ENCODE measurements at places on chromosomes 6 and 20. TPM values are rescaled to one million over a fixed set of nuclear protein-coding genes. Genes with fewer than 3 reads are reported as not detected.
A peak's percentile ranks its signal among the peaks of the same experiment; 100 is the strongest.

MUC21 gene
- polyA plus RNA-seq, result not detected

GRCh38 chr6:35140639-35141006, 516 bp downstream of the TCP11 start:
- DNase-seq, result no peak

DNA sequence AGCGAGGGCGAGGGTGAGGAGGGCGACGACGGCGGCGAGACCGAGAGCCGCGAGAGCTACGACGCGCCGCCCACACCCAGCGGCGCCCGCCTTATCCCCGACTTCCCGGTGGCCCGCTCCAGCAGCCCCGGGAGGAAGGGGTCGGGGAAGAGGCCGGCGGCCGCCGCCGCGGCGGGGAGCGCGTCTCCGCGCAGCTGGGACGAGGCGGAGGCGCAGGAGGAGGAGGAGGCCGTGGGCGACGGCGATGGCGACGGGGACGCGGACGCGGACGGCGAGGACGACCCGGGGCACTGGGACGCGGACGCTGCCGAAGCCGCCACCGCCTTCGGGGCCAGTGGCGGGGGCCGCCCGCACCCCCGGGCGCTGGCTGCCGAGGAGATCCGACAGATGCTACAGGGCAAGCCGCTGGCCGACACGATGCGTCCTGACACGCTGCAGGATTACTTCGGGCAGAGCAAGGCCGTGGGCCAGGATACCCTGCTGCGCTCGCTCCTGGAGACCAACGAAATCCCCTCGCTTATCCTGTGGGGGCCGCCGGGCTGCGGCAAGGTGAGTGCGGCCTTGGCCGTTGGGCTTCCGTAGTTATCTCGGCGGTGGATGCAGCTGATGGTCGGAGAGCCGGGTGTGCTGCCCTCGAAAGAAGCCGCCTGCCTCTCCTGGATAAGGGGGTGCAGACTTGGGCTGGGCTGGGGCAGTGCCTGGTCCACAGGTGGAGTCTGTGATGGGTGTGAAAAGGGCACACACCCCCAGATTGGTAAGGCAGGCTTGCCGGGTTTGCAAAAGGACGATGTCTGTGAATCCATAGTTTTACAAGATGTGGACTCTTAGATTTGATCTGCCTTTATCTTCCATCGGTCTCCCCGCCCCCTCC, 938 bp downstream of the WRNIP1 start:
- DNase-seq, result peak; percentile 40

- no peak for DNase-seq
These were observed 1308.0 kb downstream of the EPHA7 start for GRCh38 chr6:92111386-92111785.

- DNase-seq, result peak; percentile 15
These were observed 227.1 kb downstream of the SLC35F1 start for GRCh38 chr6:118134206-118134605.

Data from brain (organoid and tissue), 16 donors.